Urinary bladder (tissue), 4 donors: ENCODE measurements at places on chromosomes 6 and 20. TPM values are rescaled to one million over a fixed set of nuclear protein-coding genes. Genes with fewer than 3 reads are reported as not detected.

- no peak for DNase-seq
Measured at GRCh38 chr6:105620878-105621277, 218.0 kb upstream of the PREP start.

GRCh38 chr6:106628658-106629102 lies 618 bp downstream of the RTN4IP1 start:
- DNase-seq = no peak

DNA sequence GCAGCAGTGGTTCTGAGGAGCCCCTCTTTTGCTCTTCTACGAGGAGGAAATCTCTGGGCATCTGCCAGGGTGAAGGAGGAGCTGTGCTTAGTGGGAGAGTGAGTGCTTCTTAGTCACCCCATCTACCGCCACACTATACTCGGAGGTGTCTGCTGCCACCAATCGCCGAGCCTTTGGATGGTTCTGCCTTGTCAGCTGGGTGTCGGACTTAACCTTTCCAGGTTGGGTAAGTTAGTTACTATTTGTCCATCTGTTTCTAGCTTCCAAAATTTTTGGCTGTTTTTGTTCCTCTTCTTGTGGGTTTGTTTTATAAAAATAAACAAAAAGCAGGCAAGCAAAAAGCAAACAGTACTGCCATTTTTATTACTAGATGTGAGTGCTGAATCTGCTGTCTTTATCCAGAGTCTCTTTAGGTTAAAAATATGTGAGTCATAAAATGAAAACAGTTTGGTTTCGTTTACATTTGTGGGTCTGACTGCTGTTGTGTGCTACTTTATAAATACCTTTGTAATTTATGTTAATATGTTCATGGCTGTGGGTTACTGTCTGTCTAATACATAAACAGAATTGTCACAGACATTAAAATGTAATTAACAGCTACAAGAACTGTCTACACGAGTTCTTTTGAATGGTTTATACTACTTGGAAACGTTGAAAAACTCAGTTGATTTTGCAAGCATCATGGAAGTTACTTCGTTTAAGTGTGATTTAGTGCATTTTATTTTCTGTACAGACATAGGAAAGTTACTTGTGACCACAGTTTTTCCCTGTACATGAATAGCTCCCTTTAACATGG lies 89.2 kb downstream of the ARID1B start:
- no peak for DNase-seq

- no peak for DNase-seq
Measured at GRCh38 chr20:19887556-19888268, 129.4 kb upstream of the NAA20 start.

DNA sequence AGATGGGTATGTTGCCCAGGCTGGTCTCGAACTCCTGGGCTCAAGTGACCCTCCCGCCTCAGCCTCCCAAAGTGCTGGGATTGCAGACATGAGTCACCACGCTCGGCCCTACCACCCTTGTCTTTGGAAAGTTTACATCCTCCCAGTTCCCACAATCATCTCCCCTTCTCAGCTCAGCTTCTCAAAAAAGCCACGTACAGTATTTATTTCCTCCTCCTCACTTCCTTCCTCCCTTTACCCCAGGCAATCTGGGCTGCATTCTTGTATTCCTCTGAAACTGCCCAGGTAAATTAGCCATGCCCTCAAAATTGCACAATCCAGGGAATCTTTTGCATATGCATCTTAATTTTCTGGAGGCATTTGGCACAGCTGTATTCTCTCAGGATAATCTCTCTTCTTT lies 7.4 kb upstream of the SLC23A2 start:
- no peak for DNase-seq

- no peak for DNase-seq
Measured at GRCh38 chr20:16846006-16846405, 97.8 kb downstream of the OTOR start.

- no peak for DNase-seq
Measured at GRCh38 chr6:27882624-27883023, 29.6 kb downstream of the OR2B2 start.

DNA sequence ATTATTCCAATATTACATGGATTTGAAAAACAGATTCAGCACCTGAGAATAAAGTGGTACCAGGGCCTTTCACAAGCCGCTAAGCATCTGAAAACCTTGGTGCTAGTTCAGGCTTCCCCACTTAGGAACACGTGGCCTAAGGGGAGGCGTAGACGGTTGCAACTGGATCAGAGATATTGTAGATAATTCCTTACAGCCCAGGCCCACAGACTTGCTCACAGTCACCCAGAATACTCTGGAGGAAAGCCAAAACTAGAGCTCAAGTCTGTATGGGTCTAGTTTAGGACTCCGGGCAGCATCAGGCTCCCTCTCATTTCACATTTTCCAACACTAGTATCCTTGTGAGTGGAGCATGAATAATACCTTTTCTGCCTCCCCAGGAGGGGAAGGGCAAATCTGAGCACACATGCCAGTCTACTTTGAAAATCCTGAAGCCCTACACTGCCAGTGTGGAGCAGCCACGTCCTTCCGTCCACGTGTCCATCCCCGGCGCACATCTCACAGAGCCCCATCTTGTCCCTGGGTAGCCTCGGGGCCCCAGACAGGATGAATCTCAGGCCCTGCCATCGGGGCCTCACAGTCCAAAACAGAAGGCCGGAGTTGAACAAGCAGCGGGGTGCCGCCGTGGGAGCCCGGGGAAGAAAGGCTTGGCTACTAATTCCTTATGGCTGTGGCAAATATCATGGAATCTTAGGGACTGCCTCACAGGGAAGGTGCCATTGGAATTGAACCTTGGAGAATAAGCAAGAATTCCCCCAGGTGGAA lies 299.3 kb downstream of the NRN1 start:
- DNase-seq = no peak

DNA sequence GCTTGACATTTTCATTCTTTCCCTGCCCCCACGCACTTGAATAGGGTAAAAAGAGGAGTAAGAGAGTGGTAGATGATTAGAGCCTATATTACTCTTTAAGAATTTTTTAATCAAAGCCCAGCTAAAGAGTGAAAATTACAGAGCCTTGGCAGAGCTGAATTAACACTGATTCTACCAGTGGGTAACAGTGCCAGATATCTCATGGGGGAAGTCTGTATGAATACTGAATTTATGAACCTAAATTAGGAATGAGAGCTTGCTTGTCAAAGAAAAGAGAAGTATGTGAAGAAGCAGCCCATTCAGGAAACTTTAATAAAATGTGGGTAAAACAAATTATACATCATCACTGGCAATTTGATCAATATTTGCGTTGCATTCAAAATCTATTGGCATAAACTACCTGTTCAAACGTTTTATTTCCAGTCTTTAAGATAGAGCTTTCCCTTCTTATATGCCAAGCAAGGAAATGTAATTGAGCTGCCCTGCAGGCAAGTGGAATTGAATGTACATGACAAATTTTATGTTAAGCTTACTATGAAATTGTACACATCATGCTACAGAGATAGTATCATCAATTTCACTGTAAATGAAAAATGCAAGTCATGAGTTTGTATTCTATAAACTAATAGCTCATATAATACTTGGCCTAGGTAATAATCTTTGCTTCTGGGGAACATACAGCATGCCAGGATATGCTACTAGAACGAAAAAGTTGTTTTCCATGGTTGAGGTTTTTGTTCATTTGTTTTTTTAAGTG lies 14.5 kb downstream of the SOBP start:
- DNase-seq = no peak

- no peak for DNase-seq
Measured at GRCh38 chr20:38201356-38201755, 36.3 kb upstream of the TGM2 start.

GRCh38 chr6:79946272-79947190 lies 822 bp downstream of the ELOVL4 start:
- DNase-seq = no peak

Gene PFDN4
- total RNA-seq = 102 TPM

Gene LRP11
- 50.2 TPM for total RNA-seq

Gene MRAP2
- 5.6 TPM for total RNA-seq

Gene SCUBE3
- total RNA-seq = 3.9 TPM

Gene IYD
- total RNA-seq = 0.69 TPM

Gene STX11
- total RNA-seq = 2.7 TPM

Gene C20orf202
- 0.21 TPM for total RNA-seq

Gene NMBR
- total RNA-seq = 0.32 TPM
